ENCODE measurements at places on chromosomes 7 and 10. TPM values are rescaled to one million over a fixed set of nuclear protein-coding genes. Genes with fewer than 3 reads are reported as not detected.

DNA sequence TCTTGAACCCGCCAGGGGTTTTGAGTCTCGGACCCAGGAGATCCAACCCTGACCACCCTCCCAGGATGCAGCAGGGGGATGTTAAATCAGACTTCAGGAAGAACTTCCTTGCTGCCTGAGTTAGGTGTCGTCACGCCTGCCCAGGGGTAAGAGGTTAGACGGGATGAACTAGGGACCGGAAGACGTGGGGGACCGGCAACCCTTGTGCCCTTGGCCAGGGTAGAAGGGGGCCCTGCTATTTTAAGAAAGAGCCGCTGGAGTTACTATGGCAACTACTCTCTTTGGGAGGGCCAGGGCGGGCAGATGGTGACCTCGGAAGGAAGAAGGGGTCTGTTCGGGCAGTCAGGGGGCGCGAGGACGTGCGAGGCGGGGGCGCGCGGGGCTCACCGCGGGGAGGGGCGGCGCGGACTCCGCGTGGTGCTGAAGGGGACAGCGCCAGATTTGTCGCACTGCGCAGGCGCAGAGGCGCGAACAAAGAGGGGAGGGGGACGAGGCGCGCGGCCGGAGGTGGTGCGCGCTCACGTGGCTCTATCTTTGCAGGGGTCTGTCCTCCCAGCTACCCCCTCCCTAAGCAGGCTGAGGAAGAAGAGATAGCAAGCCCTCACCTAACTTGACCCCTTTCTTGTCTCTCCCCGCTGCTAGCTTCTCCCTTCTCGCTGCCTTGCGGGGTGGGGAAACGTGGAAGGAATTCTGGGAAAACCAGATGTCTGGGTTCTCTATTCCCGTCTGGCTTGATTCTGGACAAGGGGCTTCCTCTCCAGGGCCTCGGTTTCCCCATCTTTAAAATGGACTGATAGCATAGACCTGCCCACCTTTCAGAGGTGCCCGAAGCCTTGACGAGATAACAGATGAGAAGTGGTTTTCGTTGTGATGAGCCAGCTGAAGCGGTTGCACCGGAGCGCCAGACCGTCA lies 940 bp upstream of the PSD start:
- DNase-seq = peak; percentile 75

GRCh38 chr10:18793951-18794350 lies 134.7 kb downstream of the ARL5B start:
- no peak for DNase-seq

- no peak for DNase-seq
These were observed 133.9 kb downstream of the DNAJB6 start for GRCh38 chr7:157470701-157471131.

DNA sequence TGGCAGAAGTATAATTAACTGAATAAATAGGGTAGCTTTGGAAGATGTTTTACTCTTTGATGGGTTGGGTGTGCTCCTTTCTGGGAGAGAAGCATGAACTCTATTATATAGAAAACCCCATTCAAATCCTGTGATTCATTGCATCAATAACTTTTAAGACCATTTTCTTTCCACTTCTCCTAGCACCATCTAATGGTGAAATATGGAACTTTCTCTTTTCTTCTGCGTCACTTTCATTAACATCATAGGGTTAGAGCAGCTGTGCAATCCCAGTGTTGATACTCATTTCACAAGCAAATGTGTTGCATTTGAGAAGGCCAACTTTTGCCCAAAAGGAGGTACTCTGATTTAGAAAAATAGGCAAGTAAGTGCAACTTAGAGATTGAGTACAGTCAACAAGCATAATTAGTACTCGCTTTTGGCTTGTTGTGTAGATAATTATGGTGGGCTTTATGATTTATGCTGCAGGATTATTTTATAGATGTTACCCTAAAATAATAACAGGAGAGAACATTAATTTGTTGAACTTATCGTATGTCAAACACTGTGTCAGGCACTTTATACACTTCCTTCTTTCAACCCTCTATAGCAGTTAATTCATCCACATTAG lies 92.9 kb downstream of the CPED1 start:
- DNase-seq = no peak

GRCh38 chr7:70579397-70580097 lies 552.4 kb upstream of the GALNT17 start:
- no peak for DNase-seq

- no peak for DNase-seq
These were observed 164.0 kb upstream of the NRP1 start for GRCh38 chr10:33498391-33498891.

GRCh38 chr10:102800611-102801335 lies 36.4 kb downstream of the CYP17A1 start:
- no peak for DNase-seq

DNA sequence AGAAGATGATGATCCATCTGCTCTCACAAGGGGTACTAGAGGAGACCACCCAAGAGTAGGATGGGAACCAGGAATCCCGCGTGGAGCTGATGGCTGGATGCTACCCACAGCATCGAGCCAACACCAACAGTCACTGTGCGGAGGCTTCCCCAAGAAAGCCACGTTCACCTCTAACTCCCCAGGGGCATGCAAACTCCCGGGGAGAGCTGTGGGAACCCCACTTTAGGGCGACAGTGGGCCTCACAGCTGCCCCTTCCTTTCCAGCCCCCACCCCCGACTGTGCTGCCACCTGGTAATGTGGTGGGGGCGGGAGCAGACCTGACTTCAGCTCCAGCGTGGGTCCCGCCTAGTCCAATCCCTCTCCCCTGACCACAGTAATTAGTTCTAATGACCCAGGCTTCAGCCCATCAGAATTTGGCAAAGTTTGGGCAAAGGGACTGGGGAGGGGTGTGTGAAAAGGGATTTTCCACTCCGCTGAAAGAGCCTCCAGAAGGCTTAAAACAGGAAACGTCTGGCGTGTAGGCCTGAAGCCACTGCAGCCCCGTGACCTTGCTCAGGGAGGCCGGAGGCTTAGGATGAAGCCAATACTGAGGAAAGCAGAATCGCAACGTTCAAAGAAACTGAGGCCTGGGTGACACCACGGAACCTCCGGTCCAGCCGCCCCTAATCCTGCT lies 20.3 kb downstream of the ASB13 start:
- peak; percentile 54 for DNase-seq

- peak; percentile 87 for DNase-seq
These were observed 478 bp upstream of the ZNF22 start for GRCh38 chr10:45000138-45000751.

- DNase-seq = no peak
These were observed 5.0 kb upstream of the SORBS1 start for GRCh38 chr10:95566136-95566535.

DNA sequence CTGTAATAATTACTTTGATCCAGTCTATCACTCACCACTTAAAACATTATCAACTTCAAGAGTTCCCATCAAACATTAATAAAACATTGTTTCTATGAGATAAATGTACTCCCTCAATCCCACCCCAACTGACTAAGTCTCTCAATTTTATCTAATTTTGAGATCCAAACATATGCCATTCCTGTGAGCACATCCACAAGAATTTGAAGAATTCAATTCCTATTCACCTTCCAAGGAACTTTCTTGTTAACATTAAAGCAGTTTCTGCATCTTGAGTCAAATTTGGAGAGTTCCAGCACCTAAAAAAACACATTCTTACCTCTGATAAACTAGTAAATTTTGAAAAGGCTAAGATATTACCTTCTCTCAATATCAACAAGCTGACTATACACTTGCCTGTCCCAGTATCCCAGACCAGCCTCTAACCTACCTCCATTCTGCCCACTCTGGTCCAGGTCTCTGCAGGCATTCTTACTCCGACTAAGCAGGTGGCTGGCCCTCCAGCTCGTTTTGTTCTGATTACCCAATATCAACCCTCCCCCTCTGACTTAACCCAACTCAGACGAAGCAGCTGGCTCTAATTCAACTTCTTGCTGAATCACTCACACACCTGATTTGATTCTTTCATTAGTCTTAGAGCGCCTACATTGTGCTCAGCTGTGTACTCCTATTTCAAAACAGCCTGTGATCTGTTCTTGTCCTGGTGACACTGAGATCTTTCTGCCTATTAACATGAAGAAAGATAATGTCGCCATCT lies 275.2 kb downstream of the IPMK start:
- no peak for DNase-seq

DNA sequence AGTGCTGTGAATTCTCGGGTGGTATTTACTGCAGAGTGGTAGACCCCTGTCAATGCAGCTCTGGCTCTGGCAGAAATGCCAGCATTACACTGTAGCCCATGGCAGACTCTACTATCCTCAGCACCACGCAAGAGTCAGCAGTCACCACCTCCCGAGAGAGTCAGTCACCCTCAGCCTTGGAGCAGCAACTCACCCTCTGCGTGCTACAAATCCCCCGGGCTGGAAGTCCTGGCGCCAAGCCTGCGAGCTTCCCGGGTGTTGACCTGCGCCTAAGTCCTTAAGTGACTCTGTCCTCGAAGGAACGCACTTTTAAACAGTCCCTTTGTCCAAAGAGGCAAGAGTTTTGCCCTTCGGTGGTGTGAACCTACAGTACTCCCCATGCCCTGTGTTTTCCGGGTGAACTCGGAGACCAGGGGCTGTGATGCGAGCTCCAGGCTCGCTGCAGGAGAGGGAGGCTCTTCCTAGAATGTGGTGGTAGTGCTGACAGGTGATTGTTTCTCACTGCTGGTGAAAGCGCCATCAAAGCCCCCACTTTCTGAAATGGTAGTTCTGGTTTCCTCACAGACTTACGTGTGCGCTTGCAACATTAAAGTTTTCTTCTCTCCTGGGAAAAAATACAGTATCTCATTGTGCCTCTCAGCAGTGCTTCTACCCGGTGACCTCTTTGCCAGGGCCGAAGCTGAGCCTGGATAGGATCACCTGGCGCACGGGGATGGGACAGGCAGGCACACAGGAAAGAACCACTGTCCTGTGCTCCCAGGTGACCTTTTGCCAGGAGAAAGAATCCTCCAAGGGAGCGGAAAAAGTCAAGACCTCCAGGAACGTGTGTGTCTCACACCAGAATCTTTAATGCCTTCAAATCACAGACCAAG lies 33.1 kb upstream of the MBL2 start:
- DNase-seq = no peak

DNA sequence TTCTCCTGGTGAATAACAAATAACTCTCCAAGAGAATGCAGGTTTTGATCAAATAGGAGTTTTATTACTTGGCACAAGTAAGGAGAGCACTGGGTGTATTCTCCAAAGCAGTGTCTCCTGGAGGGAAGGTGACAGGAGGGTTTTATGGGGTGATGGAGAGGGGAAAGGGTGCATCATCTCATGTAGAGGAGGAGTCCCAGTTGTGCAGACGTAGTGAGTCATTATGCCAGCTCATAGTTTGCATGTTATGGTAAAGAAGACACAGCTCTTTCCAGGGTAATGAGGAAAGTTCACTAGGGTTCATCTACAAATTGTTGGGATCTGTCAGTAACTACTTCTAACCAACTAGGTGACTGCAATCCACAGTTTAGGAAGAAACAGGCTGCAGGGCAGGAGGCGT lies 347.9 kb upstream of the MEOX2 start:
- DNase-seq = no peak

DNA sequence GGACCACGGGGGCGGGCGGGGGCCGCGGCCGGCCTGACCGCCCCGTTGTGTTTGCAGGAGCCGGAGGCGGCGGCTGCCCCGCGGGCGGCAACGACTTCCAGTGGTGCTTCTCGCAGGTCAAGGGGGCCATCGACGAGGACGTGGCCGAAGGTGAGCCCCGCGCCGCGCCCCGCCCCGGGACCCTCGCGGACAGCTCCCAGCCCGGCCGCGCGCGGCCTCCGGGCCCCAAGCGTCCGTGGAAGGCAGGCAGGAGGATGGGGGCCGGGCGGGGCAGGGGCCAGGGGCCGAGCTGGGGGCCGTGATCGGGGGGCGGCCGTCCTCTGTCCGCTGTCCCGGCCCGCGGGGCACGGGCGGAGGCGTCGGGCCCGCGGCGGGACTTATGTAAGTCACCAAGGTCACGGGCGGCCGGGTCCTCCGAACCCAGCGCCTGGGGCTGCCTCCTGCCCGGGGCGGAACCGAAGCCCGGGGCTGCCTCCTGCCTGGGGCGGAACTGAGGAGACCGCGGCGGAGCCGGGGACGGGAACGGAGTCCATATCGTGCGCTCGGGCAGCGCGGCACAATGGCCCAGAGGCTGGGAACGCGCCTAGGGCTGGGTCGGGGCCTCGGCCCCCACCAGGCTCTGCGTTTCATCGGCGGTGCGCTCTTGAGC lies 497 bp downstream of the PPP2R2D start:
- DNase-seq = peak; percentile 75

GRCh38 chr10:77974396-77975074 lies 48.0 kb upstream of the DLG5 start:
- no peak for DNase-seq

- no peak for DNase-seq
These were observed 73.8 kb downstream of the OSBPL3 start for GRCh38 chr7:24905996-24906770.

DNA sequence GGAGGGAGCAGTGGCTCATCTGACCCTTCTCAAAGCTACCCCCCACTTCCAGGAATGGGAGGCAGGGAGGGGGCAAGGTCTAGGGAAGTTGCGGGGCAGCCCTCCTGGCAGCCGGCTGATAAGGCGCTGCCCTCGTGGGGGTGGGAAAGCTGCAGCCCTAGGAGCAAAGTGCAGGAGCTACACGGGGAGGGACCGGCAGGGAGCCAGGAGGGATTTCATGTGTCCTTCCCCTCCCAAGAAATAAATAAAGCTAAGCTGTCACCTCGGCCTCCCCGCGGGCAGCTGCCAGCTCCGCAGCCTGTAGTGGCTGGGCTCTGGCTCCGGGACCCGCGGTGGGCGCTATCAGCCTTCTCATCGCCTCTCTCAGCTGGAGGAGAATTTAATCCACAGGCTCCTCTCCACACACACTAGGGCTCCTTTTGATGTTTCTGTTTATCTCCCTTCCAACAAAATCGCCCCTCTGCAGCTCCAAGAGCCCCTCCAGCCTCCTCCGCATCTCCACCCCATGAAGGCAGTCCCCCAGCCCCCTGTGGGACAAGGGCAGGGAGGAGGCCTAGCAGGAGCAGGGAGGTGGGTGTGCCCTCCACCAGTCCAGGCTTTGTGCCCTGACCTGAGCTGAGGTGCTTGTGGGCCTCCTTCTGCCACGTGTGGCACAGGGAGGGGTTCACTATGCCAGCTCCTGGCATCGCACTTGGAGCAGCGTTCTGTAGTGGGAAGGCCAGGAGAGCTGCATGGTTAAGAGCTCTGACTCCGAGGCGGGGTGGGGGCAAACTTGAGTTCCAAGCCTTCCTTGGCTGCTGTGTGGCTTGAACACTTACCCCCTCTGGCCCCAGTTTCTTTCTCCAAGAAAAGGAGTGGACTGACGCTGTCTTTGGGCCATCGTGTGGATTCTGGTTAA lies 80.5 kb downstream of the C10orf105 start:
- DNase-seq = no peak

The CCL24 gene
- 0.47 TPM for total RNA-seq

The SPACDR gene
- total RNA-seq = 0.32 TPM

The PYROXD2 gene
- total RNA-seq = 11.6 TPM

The MACC1 gene
- 0.05 TPM for total RNA-seq

The IPMK gene
- total RNA-seq = 2.2 TPM

The ZNF804B gene
- total RNA-seq = not detected

The HOXA7 gene
- total RNA-seq = not detected

The FXYD4 gene
- not detected for total RNA-seq

All from left ventricle myocardium superior (tissue), 1 donor.